ENCODE measurements at places on chromosomes 6 and 20. TPM values are rescaled to one million over a fixed set of nuclear protein-coding genes. Genes with fewer than 3 reads are reported as not detected.

GRCh38 chr6:167662075-167662880 is 164.4 kb upstream of the AFDN start:
- DNase-seq: no peak

GRCh38 chr20:42635699-42636411 is 553.9 kb downstream of the PTPRT start:
- DNase-seq: no peak

- no peak for DNase-seq
These were observed 116.0 kb downstream of the TRMT11 start for GRCh38 chr6:126102358-126102757.

GRCh38 chr6:67200626-67201403 is 1434.3 kb upstream of the ADGRB3 start:
- peak; percentile 68 for DNase-seq

The RNF182 gene
- total RNA-seq: 11.0 TPM

GRCh38 chr6:134223796-134224420 is 94.0 kb downstream of the SGK1 start:
- DNase-seq: no peak

GRCh38 chr20:46063652-46064054 is 26.1 kb downstream of the NCOA5 start:
- DNase-seq: no peak

The RNF144B gene
- total RNA-seq: 15.0 TPM

DNA sequence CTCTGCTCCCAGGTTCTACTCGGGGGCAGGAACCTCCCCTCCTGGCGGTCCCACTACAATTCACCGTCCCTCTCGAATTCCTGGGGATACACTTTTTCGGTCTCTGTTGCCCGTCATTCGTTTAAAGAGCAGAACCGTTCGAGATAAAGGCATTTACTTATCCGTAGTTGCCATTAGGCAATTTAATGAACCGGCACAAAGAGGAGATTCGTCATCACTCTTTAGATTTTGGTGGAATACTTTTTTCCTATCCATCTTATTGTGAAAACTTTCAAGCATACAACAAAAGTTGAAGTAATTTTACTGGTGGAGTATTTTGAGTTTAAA is 1.2 kb upstream of the CD24 start:
- DNase-seq: no peak

DNA sequence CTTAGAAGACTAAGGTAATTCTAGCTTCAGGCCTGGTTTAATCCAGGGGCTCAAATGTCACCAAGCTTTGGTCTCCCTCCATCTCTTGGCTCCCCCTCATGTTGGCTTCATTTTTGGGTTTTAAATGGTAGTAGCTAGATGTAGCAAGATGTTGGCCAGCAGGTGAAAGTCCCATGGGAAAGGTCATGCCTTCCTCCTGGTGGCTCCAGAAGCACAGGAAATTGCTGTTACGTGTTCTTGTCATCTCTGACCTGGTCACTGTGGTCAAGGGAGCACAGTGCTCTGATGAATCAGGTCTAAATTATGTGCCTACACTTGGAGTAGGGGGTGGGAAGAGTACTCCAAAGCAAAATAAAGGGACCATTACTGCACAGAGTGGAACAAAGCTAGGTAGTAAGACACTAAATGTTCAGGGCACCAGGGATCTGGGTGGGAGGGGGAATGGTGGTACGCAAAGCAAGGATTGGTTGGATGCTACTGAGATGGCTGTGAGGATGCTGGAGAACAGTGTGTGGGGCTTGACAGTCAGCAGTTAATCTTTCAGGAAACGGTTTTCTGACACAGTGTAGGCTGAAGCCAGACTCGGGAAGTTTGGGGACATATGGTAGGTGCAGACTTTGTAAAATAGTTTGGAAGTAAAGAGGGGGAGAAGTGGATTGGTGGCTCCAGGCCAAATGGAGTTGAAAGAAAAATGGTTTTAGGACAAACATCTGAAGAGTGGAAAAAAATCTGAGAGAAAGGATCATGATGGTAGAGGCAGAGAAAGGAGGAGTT is 30.1 kb downstream of the CDS2 start:
- DNase-seq: no peak

The GGTLC1 gene
- not detected for total RNA-seq

- peak; percentile 86 for DNase-seq
These were observed 551 bp downstream of the SYNCRIP start for GRCh38 chr6:85641897-85642773.

DNA sequence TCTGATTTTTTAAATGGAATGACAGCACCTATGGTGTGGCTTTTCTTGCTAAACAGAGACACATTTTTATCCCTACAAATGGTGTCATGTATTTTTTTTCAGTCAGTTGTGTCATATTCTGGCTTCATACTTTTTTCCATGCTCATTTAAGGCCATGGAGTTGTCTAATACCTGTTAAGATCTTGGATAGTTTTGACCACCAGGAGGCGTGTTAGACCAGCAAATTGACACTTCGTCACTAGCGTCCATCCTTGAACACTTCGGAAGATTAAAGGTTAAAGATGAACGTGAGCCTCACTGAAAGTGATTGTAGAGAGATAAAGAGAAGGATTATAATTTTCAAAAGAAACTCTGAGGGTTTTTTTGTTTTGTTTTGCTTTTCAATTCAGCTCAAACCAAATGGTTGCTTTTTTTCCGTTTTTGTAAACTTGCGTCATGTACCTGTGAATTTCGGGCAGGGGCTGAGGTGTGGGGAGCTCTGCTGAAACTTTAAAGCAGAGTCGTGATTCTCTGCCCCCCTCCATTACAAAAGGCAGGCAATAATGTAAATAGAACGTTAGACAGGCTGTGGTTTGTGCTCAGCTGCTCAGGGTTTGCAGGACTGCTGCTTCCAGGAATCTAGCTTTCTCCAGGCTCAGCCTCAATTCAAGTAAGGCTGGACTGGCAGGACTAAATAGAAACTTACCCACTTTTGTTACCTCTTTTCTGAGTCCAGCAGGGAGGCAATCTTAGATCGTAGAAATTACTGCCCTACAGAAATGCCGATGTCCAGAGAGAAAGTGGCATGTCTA is 245.1 kb downstream of the FOXA2 start:
- no peak for DNase-seq

- no peak for DNase-seq
These were observed 134.8 kb upstream of the PHACTR3 start for GRCh38 chr20:59469267-59470252.

DNA sequence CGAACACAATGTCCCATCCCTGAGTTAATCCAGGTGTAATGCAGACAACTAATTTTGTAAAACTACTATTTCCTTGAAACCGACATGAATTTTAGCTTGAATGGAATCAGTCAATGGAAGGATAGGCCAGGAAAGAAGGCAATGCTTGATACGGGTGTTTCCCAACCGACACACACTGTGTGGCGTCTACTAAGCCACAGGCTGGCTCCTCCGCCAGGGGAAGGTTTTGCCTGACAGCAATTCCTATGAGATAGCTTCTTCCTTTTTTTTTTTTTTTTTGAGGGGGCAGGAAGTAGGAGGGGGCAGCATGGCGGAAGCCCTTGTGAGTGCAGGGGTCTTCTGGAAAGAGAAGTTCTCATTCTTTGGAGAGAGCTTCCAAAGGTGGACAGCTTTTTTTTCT is 12.0 kb upstream of the LAMA4 start:
- DNase-seq: no peak

GRCh38 chr6:10156875-10157274 is 258.0 kb downstream of the TFAP2A start:
- DNase-seq: no peak

The SLC22A16 gene
- total RNA-seq: not detected

The OPRM1 gene
- total RNA-seq: not detected
